ENCODE measurements at places on chromosomes 16 and 17. TPM values are rescaled to one million over a fixed set of nuclear protein-coding genes. Genes with fewer than 3 reads are reported as not detected.
A peak's percentile ranks its signal among the peaks of the same experiment; 100 is the strongest.

- DNase-seq: no peak
Observed at GRCh38 chr17:80722661-80723060, 178.0 kb downstream of the RPTOR start.

Gene CCL8
- polyA plus RNA-seq: 0.15 TPM

DNA sequence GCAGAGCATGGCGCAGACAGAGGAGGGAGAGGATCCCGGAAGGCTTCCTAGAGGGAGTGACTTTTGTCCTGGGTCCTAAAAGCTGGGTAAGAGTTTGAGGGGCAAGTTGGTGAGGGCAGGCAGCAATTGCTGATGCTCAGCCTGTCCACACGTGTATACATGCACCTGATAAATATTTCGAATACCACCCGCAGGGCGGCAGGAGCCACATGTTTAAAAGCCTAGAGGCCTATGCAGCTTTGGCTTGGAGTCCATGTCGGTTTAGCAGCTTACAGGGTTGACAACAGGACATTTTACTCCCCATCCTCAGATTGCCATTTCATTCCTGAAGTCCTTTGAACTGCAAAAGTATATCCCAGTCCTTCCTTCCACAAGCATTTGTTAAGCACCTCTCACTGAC lies 99.1 kb downstream of the KATNIP start:
- DNase-seq: no peak

- no peak for DNase-seq
Observed at GRCh38 chr17:18011286-18011685, 27.7 kb downstream of the ATPAF2 start.

- no peak for DNase-seq
Observed at GRCh38 chr17:32490101-32490482, 3.3 kb downstream of the CDK5R1 start.

DNA sequence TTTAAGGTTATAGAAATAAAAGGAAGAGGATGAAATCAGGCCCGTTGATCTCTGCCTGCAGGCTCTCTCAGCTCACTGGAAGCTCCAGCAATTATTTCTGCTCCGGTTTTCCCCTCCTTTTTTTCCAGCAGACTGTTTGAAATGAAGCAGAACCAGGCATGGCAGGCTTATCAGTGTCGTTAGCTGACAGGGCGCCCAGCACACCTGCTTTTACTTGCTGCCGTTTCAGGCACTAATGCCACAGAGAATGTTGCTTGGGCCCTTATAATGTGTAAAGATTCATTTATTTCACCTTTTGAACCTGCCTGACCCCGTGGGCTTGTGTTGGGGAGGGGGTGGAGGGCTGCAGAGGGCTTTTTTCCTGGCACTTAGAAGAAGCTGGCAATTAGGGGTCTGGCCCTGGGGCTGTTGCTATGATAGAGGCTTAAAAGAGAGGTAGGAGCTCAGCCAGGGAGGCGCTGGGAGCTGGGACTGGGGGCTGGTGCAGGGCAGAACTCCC lies 108.1 kb downstream of the IRX3 start:
- DNase-seq: no peak

DNA sequence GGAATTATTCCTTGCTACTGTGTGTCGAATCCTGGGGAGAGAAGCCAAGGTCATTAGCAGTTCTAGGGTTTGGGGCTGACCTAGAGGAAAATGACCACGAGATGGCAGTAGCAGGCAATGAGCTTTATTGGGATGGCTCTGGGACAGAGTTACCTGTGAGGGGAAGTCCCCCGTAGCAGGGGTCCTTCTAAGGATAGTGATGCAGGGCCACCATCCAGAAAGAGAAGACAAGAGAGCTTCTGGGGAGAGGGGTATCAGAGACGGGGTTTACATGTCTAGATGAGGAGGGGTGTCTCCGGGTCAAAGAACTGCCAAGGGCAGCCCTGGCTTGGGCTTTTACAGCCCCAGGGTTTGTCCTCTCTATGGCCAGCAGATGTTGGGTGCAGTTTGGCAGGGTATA lies 6.4 kb upstream of the GGT6 start:
- peak; percentile 83 for DNase-seq

DNA sequence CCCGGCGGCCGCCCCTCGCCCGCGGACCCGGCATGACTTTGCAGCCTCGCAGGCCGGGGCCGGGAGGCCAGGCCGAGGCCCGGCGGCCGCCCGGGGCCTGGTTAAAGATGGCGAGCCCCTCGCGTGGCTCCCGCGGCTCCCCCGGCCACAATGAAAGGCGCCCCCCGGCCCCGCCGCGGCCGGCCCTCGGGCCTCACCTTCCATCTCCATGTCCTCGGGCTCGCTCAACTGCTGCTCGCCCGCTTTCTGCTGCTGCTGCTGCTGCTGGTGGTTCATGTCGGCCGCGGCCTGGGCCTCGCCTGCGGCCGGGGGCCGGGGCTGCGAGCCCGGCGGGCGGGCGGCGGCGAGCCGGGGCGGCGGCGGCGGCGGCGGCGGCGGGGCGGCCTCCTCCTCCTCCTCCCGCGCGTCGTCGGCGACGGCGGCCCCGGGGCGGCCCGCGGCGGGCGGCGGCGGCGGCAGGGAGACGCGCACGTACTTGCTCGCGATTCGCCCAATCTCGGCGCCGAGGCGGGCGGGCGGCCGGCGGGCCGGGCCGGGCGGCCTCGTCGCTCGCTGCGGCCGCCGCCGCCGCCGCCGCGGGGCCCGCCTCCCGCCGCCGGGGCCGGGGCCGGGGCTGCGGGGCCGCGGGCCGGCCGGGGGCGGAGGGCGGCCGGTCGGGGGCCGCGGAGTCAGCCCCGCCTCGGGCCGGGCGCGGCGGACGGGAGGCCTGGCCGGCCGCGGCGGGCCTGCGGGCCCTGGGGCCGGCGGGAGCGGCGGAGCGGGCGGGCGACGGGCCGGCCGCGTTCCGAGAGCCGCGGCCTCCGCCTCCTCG lies 491 bp downstream of the USP7 start:
- peak; percentile 19 for DNase-seq

GRCh38 chr17:75047398-75048098 lies 523 bp downstream of the KCTD2 start:
- DNase-seq: no peak

DNA sequence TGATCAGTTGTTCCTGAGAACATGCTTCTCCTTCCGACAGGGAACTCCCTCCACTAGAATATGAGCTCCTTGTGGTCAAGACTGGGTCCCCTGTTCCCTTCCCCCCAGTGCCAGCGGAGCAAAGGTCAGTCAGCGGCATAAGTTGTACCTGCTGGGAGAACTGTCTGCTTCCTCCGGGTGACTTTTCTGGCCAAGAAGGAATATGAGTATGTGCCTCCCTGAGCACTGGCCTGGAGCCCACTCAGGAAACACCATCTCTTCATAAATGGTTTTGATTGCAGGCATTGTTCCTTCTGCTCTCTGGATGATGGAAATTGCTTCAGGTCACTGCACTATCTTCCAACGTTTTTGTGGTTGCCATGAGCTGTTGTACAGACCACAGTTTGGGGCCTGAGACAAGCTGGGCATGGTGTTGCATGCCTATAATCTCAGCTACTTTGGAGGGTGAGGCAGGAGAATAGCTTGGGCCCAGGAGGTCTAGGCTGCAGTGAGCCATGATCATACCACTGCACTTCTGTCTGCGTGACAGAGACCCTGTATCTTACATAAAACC lies 2.9 kb upstream of the P4HB start:
- no peak for DNase-seq

DNA sequence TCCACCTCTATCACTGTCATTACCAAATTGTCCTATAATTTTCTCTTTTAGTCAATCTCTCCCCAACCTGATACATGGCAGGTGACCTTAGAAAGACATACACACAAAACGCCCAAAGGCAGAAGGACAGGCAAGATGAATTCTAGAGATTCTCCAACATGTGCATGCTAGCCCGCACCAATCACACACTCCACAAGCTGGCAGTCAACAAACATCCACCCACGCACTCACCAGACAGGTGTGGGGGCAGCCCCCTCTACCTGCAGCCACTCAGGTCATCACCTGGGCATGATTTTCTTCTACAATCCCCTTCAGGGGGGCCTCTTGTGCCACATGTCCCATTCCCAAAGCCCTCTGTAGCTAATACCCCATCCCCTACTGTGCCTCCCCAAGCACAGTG lies 9.5 kb downstream of the MPP2 start:
- no peak for DNase-seq

DNA sequence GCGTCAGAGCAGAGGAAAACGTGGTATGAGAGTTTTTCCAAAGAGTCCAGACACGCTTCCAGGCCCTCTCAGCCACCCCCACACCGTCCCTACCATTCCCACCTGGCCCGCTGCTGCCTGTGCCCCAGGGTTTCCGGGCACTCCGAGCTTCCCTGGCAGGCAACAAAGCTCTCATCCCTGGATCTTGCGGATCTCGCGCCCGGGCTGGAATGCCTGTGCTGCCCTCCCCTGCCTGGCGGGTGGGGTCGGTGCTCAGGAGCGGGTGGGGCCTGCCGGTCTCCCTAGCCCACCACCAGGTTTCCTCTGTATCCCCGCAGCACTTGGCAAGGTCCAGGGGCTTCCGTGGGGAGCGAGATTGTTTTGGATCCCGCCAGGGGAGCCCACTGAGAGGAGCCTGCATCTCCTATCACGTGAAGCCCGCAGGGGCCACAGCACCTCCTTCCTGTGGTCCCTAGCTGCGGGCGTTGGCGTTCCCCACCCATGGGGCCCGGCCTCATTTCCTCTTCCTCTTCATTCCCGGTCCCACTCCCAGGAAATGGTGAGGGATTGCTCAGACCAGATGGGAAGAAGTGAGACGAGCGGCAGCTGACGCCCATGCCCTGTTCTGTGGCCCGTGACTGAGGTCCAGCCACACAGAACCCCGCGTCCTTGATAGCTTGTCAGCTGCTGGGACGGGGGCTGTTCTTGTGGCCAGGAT lies 11.0 kb downstream of the TBC1D24 start:
- no peak for DNase-seq

GRCh38 chr16:77169650-77170236 lies 21.2 kb upstream of the MON1B start:
- no peak for DNase-seq

DNA sequence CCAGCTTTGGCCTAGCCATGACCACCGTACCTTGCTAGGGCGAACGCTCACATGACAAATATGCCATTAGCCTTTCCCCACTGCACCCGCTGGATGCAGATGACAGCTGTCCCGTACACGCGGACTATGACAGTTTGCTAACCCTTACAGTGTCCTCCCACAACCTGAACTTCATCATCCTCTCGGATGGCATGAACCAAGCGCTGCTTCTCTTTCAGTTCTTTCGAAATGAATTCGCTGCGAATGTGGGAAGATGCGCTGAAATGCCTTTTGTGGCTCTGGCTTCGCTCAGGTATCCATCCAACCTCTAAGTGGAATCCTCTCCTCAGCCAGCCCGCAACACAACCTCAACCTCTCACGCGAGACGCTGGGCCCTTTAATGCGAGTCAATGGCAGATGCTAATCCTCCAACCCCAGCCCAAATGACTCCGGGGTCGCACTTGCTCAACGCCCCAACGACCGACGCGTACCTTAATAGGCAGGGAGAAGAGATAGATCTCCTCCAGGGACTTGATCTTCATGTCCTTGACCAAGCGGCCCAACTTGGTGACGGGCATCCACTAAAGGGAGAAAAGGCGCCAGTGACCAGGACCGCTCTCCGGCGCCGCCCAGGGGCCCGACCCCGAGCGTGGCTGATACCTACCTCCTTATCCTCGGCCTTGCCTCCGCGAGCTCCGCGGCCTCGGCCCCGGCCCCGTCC lies 670 bp downstream of the RPS2 start:
- no peak for DNase-seq

Gene KRT27
- not detected for polyA plus RNA-seq

GRCh38 chr16:55944377-55944802 lies 69.2 kb upstream of the CES5A start:
- DNase-seq: peak; percentile 85

DNA sequence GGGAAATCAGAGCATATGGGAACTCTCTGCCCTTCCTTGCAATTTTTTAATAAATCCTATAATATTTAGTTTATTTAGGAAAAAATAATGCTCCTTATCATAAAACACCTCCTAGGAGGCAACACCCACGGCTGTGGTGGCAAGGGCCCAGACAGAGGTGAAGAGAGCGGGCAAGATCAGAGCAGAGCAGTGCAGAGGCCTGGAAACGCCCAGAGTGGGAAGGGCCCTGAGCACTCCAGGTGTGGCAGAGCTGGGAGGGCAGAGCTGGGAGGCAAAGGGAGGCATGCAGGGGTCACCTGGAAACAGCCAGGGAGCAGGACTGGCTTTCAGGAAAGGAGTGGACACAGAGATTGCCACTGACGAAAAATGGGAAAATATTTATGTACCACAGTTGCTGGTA lies 17.3 kb downstream of the FBXO31 start:
- DNase-seq: no peak

Gene PRSS21
- polyA plus RNA-seq: 0.22 TPM

DNA sequence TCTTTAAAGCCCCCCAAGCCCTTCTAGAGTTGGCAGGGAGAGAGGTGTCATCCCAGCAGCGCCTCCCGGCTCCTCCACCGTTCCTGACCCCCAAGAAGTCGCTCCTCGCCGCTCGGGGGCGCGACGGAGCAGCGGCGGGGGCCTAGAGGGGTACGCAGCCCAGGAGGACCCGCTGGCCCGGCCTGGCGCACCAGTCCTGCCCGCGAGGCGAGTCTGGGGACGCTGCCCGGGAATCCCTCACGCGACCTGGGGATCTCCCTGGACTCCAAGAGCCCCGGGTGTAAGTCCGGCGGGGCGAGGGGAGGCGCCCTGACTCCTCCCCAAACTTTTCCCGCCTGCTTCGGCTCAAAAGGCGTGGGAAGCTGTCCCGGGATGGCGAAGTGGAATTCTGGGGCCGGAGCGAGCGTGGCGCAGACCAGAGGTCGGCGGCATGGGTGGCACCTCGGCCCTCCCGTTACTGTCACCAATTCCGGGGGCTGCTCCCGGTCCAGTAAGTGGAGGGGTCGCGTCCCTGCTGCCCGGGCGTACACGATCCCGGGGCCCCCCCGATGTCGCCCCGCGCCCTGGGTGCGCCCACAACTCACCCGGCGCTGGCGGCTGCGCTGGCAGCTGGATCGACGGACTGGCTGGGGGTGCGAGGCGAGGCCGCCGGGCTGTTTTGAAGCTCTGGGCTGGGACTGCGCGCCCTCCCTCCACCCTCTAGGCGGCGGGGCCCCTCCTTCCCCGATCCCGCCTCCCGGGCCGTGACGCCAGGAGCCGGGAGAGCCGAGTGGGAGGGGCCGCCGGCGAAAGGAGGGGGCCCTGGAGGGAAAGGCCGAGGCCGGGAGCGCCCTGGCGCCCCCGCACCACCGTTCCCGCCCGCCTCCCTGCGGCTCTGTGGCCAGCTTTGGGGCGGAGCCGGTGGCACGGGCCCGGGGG lies at the start of gene EMP2:
EMP2 (minus strand) TSS at position 634 of the 918 bp plus-strand sequence. CDS start 32,981 bp downstream, outside the sequence.
- peak; percentile 78 for DNase-seq

Gene DRG2
- polyA plus RNA-seq: 37.2 TPM

- DNase-seq: no peak
Observed at GRCh38 chr17:80219763-80220053, 425 bp downstream of the SGSH start.

Gene TEX2
- 27.5 TPM for polyA plus RNA-seq

- DNase-seq: no peak
Observed at GRCh38 chr16:68681038-68681437, 35.9 kb downstream of the CDH3 start.

Gene MGAT5B
- 1.5 TPM for polyA plus RNA-seq

- no peak for DNase-seq
Observed at GRCh38 chr16:56505181-56505580, 14.6 kb downstream of the BBS2 start.

DNA sequence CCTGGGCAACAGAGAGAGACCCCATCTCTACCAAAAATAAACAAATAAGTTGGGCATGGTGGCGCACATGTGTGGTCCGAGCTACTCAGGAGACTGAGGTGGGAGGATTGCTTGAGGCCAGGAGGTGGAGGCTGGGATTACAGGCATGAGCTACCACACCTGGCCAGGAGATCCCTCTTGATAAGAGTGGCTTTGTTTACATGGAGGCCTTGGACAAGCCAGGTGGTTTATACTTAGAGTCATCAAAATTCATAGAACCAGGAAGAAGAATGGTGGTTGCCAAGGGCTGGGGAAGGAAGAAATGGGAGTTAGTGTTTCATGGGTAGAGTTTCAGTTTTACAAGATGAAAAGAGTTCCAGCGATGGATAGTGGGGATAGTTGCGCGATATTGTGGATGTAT lies 8.8 kb upstream of the ZFP1 start:
- DNase-seq: no peak
